ENCODE measurements at places on chromosomes 7 and 10.

- DNase-seq: no peak
Observed at GRCh38 chr7:78007231-78007630, 208.7 kb downstream of the PHTF2 start.

- DNase-seq: no peak
Observed at GRCh38 chr7:149495785-149496641, 1.6 kb downstream of the ZNF746 start.

DNA sequence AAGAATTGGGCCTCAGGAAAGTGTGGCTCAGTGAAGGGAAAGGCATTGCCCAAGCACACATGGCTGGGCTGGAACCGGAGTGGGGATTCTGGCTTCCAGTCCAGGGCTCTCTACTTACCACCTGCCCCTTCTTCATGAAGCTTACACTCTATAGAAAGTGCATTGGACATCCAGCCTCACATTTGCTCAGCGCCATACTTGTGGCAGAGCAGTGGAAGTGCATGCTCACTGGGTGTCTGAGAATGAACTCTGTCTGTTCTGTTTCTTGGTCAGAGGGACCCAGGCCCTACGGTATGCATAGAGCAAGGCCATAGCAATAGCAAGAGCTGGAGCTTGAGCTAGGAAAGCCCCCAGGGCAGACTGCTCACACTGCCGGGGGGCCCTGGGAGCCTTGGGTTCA lies 1253.5 kb downstream of the TYW1 start:
- no peak for DNase-seq

DNA sequence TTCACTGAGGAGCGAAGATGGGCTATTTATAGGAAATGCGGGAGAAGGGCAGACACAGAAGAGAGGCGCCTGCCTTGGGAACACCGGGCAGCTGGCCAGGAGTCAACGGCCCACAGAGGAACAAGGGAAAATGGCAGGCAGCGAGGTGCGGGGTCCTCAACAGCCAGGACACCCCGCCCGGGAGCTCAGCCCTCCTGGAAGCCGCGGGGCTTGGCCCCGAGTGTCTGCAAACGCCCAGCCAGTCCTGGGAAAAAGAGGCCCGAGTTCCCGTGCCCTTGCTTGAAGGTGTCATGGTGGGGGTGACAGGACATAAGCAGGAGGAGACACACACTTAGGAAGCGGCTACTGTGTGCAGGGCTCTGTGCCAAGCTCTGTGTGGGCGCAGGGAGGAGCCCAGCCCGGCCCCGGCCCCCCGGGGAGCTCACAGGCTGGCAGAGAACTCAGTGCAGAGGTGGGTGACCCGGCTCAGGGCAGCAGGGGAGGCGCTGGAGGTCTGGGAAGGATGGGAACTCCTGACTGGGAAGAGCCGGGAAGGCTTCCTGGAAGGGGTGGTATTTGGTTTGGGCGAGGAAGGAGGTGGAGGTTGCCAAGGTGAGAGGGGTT lies 79.9 kb downstream of the ELFN1 start:
- no peak for DNase-seq

DNA sequence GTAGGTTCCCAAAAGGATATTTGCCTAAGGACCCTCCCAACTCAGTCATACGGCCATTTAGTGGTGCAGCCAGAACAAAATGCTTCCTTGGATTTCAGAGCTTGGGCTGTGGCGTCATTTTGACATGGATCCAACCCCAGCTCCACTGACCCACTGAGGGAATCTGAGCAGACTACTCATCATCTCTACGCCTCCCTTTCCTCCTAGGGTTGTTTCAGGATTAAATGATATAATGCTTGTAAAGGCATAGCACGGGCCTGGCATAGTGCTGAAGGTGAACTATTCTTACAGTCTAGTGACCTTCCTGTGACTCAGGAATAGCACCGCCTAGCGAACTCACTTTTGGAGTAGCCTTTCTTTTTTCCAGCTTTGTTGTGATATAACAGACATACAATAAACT lies 70.3 kb upstream of the LOXL4 start:
- no peak for DNase-seq

Data from activated B cell treated with CpG ODN at 0.5 μM for 24 hours (primary cell).